ENCODE measurements at places on chromosomes 5 and 9.

GRCh38 chr5:68725905-68726683 is 367.7 kb upstream of the SLC30A5 start:
- DNase-seq = no peak

GRCh38 chr9:14343261-14344031 is 29.5 kb upstream of the NFIB start:
- DNase-seq = no peak

GRCh38 chr5:173204185-173204979 is 30.6 kb downstream of the NKX2-5 start:
- peak; percentile 17 for DNase-seq

- DNase-seq = no peak
Observed at GRCh38 chr9:70355801-70356200, 58.7 kb downstream of the KLF9 start.

GRCh38 chr9:110319781-110320492 is 17.7 kb downstream of the TXNDC8 start:
- no peak for DNase-seq

GRCh38 chr5:138772986-138773594 is 19.9 kb downstream of the CTNNA1 start:
- no peak for DNase-seq

- DNase-seq = no peak
Observed at GRCh38 chr5:146034127-146034526, 71.2 kb downstream of the PLAC8L1 start.

- DNase-seq = no peak
Observed at GRCh38 chr5:123813937-123814624, 302.1 kb downstream of the CSNK1G3 start.
